ENCODE measurements at places on chromosomes 3 and 15.

DNA sequence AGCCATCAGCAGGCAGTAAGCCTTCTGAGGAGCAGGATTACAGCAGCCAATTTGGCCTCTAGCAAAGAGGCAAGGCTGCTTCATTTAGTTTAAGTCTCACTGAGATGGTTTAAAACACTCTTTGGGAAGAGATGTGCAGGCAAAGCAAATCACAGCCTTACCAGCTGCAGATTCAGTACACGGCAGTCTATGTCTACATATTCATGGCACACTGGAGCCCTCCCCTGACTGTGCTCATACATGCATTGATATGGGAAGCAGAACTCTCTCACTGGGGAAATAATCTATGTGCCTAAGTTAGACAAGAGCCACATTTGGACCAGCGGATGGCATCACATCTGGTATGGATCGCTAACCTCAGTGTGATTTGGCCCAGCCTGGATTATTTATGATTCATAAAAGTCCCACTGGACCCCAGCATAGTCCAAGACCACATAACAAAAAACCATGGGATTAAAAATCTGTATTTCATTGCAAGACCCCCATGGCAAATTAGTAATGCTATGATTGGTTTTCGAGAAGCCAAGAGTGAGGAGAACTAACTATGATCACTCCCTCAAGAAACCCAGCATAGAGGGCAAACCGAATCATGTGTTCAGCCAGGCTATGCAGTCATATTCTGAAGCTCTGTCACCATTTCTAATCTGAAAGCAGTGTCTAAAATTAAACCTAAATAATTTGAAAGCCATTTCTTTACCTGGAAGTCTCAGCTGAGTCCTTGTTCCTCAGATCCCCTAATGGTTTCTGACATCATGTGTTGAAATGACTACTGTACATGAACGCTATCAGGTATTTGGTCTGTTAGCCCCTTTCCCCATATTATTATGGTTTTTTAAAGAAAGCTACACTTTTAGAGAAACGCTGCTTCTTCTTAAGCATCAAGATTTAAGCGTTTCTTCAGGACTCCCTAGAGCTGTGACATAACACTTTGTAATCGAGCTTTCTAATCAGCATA is 1.2 kb downstream of the PRICKLE2 start:
- peak; percentile 62 for DNase-seq

DNA sequence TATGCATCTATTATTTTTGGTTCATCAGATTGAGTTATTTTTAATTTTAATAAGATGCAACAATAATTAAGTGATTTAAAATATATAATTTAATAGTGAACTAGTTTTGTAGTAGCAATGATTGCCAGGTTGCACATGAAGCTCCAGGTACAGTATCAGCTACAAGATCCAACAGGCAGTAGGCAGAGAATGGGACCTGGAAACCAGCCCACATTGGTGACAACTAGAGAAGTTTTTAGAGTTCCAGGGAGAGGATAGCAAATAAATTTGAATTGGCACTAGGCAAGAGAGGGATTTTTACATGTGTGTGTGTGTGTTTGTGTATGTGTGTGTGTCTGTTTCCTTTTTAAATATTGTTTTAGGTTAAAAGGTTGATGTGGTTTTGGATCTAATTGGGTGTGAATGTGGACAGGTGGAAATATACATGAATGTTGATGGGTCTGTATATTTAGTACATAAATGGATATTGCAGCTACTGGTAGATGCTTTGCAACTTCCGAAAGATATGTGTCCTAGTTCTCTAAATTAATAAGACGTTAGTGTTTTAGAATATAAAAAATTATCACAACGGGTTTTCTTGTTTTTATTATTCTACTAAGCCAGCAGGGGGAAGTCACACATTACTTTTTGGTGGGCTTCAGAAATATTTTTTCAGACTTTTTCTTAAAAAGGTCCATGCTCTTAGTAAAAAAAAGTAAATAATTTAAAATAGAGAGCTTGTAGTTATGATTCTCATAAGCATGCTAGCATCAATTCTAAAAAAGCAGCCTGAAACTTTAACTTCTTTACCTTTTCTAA is 110.1 kb upstream of the GBE1 start:
- DNase-seq = peak; percentile 25

DNA sequence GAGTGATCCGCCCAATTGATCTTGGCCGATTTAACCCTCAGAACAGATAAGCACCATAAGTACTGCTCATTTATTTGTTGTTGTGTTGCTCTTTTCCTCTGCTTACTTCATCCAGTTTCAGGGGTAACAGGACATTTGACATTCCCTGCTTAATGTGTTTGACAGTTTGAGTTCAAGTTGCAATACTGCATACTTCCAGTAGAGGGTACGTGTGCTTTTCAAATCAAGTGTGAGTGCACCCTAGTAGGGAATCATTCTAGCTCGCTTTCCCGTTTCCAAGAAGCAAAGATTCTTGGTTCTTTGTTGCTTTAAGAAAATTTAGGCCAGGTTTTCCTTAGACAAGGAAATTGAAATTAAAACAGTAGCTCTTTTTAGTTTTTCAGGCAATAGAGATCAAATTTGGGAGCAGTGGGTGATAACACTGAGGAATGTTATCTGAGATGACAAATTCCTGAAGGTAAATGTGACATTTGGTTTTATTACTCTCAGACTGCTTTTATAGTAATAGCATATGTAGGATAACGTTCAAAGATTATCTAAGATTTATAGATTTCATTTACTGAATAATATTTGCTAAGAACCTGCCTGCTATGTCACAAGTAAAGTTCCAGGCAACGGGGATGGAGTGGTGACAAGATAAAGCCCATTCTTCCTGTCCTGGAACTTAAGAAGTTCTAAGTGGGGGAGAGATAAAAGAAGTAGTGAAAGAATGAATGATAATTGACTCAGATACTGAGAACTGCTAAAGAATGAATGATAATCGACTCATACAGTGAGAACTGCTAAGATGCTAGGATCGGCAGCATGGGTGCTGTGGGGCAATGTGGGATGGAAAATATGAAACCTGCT is 73.3 kb downstream of the SYNPR start:
- peak; percentile 65 for DNase-seq

DNA sequence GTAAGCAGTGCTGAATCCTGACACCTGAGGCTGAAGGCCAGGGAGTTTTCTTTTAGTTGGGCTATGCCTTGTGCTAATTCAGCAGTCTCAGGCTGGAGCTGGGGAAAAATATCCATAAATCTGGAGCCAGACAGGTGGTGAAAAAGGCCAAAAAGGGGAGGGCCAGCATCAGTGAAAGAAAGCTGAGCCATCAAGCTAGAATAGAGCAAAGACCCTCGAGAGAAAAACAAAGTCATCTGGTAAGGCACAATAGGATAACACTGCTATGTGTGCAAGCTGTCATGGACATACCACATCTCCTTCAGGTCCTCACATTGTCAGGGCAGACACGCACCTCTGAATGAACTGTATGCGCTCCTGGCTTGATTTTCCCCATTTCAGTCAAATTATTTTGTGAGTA is 687.9 kb downstream of the SQOR start:
- DNase-seq = no peak

- DNase-seq = peak; percentile 73
Measured at GRCh38 chr3:65712140-65712539, 326.6 kb downstream of the MAGI1 start.

- no peak for DNase-seq
Measured at GRCh38 chr15:63600001-63600615, 2.9 kb downstream of the FBXL22 start.

- peak; percentile 40 for DNase-seq
Measured at GRCh38 chr3:113275929-113276750, 64.8 kb downstream of the BOC start.

DNA sequence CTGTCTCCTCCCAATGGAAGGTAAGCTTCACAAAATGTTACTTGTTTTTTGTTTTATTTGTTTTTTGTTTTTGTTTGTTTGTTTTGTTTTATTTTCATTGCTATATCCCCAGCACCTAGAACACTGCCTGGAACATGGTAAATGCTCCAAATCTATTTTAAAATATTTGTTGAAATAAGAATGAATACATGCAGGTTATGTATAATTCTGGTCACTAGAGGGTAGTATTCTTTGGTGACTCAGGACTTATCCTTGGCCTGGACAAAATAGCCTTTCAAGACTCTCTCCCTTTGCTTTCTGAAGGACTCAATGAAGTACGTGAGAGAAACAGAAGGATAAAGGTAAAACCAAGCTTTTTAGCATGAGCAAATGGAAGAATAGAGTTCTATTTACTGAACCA is 46.9 kb upstream of the PPP2R3A start:
- peak; percentile 35 for DNase-seq

DNA sequence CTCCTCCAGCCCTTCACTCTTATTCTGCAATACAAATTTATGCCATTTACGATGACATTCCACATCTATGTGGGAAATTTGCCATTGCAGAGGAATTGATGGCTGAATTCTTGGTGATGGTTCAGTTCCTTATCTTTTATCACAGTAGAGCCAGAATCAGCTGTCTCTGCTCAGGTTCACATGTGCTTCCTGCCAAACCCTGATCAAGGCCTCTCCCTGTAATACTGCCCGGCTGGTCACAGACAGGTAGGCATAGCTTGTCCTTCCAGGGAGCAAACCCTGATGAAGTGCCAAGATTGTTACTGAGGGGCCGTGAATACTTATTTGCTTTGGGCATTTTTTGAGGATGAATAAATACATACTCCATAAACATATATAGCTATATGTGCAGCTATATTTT is 450.0 kb downstream of the NSUN3 start:
- DNase-seq = no peak

- peak; percentile 50 for DNase-seq
Measured at GRCh38 chr15:25892126-25892525, 29.0 kb upstream of the ATP10A start.

DNA sequence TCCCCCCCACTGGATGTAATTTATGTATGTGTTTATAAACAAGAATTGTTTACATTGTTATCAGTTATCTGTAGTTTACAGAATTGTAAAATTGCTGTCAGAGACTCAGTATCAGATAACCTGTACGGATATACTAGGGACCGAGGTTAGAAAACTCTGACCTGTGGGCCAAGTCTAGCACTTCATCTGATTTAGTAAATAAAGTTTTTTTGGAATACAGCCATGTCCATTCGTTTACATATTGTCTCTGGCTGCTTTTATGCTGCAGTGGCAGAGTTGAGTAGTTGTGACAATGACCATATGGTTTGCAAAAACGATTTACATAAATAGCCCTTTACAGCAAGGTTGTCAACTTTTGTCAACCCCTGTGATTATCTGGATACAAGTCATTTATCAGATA is 52.6 kb downstream of the LRRC28 start:
- no peak for DNase-seq

DNA sequence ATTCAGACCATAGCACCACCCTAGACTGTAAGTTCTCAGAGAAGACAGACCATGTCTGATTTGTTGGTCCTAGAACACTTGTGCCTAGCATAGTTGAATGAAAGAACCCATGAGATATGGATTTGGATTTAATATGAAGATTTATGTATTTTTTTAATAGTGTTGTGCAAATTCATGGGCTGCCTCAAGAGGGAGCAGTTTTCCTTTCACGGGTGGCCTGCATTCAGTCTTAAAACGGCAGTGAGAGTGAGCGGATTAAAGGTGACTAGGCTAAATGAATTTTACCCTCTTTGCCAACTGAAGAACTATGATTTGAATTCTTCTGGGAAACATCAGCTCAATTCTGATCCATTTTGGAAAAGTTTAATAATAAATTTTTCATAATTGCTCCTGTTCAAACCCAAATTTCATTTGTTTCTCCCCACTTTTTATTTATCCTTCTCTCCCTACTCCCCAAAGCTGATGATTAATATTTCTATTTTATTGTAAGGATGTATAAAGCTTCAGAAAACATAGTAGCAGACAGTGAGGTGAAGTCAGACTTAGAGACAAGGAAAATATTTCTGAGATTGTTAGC is 67.3 kb downstream of the MORC1 start:
- no peak for DNase-seq

DNA sequence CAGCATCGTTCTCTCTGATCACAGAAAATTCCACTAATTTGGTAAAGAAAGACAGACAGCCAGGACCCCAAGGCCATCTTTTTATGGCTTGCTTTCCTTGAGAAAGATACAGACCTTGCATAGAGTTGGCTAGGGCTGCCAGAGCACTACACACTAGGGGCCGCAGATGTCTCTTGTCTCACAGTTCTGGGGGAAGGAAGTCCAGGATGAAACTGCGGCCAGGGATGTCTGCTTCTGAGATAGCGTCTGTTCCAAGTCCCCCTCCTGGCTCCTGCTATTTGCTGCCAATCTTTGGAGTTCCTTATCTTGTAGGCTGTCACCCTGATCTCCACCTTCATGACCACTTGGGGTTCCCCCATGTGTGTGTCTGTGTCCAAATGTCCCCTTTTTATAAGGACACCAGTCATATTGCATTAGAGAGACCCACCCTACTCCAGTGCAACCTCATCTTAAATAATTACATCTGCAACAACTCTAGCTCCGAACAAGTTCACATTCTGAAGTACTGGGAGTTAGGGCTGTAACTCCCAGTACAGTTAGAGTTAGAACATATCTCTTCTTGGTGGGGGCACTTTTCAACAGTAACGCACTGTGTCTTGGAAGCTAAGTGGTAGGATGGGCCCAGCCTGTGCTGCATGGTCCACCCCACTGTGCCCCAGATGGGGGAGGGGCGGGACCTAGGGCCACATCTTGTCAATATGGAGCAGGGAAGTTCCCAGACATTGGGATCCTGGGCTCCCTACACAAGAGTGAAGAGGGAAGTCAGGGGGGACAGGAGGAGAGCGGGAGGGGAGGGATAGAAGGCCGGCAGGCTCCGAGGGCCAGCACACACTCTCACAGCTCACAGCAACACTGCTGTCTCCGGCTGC is 42.2 kb downstream of the KLF15 start:
- no peak for DNase-seq

- DNase-seq = no peak
Measured at GRCh38 chr15:69789648-69790393, 307.9 kb downstream of the TLE3 start.

All from fibroblast of skin of right quadriceps (primary cell).